PC-9 (cell line): ENCODE measurements at places on chromosomes 5 and 9.
A peak's percentile ranks its signal among the peaks of the same experiment; 100 is the strongest.

GRCh38 chr9:115114084-115114483, 3.9 kb downstream of the TNC start:
- H3K27me3 ChIP-seq, result no peaks in the 10 kb centered on the region
- no peak for DNase-seq
- no peaks in the 10 kb centered on the region for H3K36me3 ChIP-seq

GRCh38 chr5:10987925-10988504, 227.0 kb upstream of the DAP start:
- H3K4me1 ChIP-seq, result no peaks in the 10 kb centered on the region
- DNase-seq, result peak; percentile 72
- no peaks in the 10 kb centered on the region for H3K36me3 ChIP-seq
- H3K4me3 ChIP-seq, result no peak overlapping the region
- no peak overlapping the region for H3K27ac ChIP-seq

DNA sequence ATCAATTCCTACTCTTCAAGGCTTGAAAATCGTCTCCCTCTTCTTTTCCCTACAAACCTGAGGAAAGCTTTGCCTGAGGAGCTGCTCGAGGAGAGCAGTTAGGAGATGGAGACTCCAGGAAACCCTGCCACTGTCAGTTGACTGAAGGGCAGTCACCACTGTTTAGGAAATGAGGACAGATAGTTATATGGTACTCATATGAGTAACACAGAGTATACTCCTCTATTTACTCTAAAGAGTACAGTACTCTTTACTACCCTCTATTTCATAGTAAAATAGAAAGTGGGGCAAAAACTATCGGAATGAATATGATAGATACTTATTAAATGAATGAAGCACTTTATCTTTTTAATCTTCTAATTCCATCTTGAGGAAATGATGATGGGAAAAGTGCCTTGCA, 115.8 kb downstream of the MAPKAP1 start:
- H3K36me3 ChIP-seq, result no peaks in the 10 kb centered on the region; the same call in 1 of the 2 replicates
- H3K4me3 ChIP-seq, result no peak overlapping the region
- H3K27me3 ChIP-seq, result no peaks in the 10 kb centered on the region
- H3K27ac ChIP-seq, result no peak overlapping the region
- H3K4me1 ChIP-seq, result peaks cover 14% of the 10 kb centered on the region
- DNase-seq, result no peak

DNA sequence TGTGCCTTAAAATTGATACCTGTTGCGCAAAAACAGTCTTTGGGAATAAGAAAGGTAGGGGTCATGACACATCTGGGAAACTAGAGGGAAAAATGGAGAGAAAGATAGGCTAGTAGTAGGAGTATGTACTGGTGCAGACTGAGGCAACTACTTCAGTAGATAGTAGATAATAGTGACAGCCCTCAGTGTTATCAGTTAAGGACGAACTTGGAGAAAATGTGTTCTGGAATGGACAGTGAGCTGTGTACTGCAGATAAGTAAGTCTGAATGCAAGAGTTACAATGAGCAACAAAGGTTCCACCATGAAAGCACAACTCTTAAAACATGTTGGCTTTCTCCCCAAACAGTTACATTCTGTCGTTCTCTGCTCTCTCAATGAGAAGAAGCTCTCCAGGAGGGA, 6.5 kb upstream of the INSL6 start:
- H3K27ac ChIP-seq, result no peak overlapping the region
- H3K4me3 ChIP-seq, result no peak overlapping the region
- no peak for DNase-seq
- H3K36me3 ChIP-seq, result no peaks in the 10 kb centered on the region
- H3K27me3 ChIP-seq, result no peaks in the 10 kb centered on the region

- no peak overlapping the region for H3K4me3 ChIP-seq
- H3K27me3 ChIP-seq, result peaks cover 26% of the 10 kb centered on the region; the same call in 1 of the 2 replicates
- no peak for DNase-seq
- H3K36me3 ChIP-seq, result no peaks in the 10 kb centered on the region
Measured at GRCh38 chr9:137139468-137140150, 655 bp downstream of the GRIN1 start.

DNA sequence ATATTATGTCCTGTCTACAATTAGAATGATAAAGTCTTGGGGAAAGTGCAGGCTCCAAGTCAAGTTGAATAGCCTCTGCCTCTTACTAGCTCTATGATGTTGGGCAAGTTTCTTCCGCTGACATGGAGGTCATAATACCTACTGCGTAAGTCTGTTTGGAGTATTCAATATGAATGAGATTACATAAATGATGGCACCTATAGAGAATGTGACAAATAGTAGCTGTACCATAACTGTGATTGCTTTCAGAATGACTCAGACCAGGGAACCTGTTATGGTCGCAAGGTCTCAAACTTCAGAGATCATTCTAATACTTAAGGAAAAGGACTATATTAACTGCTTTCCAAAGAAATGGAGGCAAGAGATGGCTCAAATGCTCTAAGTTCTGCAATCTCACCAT, 94.0 kb upstream of the ABCA1 start:
- H3K27ac ChIP-seq, result no peak overlapping the region
- no peaks in the 10 kb centered on the region for H3K36me3 ChIP-seq
- H3K27me3 ChIP-seq, result no peaks in the 10 kb centered on the region
- no peak overlapping the region for H3K4me3 ChIP-seq
- DNase-seq, result no peak
- no peaks in the 10 kb centered on the region for H3K4me1 ChIP-seq

GRCh38 chr9:2125906-2126305, 110.8 kb downstream of the SMARCA2 start:
- no peak overlapping the region for H3K27ac ChIP-seq
- H3K4me1 ChIP-seq, result no peaks in the 10 kb centered on the region
- no peaks in the 10 kb centered on the region for H3K27me3 ChIP-seq
- no peaks in the 10 kb centered on the region for H3K36me3 ChIP-seq

GRCh38 chr9:134961331-134962064, 43.8 kb upstream of the FCN1 start:
- no peaks in the 10 kb centered on the region for H3K36me3 ChIP-seq
- no peak overlapping the region for H3K4me3 ChIP-seq
- H3K4me1 ChIP-seq, result no peaks in the 10 kb centered on the region
- DNase-seq, result no peak
- H3K27me3 ChIP-seq, result peaks cover 98% of the 10 kb centered on the region

- no peaks in the 10 kb centered on the region for H3K4me1 ChIP-seq
- DNase-seq, result peak; percentile 31
- H3K27me3 ChIP-seq, result peaks cover 21% of the 10 kb centered on the region
Measured at GRCh38 chr9:129436751-129437625, 183.9 kb downstream of the C9orf50 start.

- peaks cover 14% of the 10 kb centered on the region for H3K4me1 ChIP-seq
- no peak for DNase-seq
- peak overlapping the region; percentile 46 for H3K27ac ChIP-seq
- H3K36me3 ChIP-seq, result no peaks in the 10 kb centered on the region
- no peak overlapping the region for H3K4me3 ChIP-seq
Measured at GRCh38 chr5:98415663-98416062, 357.8 kb upstream of the RGMB start.

- peaks cover 98% of the 10 kb centered on the region for H3K27me3 ChIP-seq
- H3K4me1 ChIP-seq, result no peaks in the 10 kb centered on the region
- H3K36me3 ChIP-seq, result no peaks in the 10 kb centered on the region
Measured at GRCh38 chr9:133534346-133535291, at the start of gene ADAMTSL2. Gene ADAMTSL2 (plus strand): TSS chr9:133534704. CDS start chr9:133536713, 2,009 bp downstream.

DNA sequence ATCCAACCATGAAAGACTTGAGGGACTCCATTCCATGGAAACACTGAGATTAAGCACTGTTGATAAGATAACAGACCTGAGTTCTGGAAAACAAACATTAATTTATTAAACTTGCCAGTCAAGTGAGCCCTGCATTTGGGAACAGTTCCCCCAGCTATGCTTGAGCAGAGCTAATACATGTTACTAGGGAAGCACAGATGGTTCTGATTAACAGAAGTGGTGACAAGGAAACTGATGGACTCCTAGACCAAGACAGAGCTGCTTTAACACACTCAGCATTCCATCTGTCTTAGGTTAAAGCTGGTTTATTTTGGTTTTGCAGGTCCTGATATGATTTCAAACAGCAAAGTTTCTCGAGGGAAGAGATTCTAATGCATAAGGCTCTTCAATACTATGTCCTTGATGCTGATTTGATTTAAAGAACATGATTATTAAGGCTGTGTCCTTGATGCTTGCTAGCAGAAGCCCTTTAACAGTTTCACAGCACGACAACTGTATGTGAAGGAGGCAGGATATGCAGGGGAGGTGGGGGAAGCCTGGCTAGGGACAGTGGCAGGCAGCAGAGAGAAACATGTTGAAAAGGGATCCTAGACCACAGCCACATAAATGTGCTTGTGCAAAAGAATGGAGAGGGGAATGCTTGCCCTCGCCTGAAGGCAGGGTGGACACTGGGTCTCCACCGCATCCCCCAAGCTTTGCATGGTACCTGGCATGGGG, 66.2 kb downstream of the ACTBL2 start:
- H3K27ac ChIP-seq, result no peak overlapping the region
- no peak for DNase-seq
- H3K27me3 ChIP-seq, result no peaks in the 10 kb centered on the region
- H3K36me3 ChIP-seq, result no peaks in the 10 kb centered on the region
- H3K4me3 ChIP-seq, result no peak overlapping the region
- H3K4me1 ChIP-seq, result no peaks in the 10 kb centered on the region

- H3K4me1 ChIP-seq, result peaks cover 31% of the 10 kb centered on the region
- peak overlapping the region; percentile 90 for H3K27ac ChIP-seq
- H3K36me3 ChIP-seq, result no peaks in the 10 kb centered on the region; the same call in 1 of the 2 replicates
- peak; percentile 97 for DNase-seq
- no peaks in the 10 kb centered on the region for H3K27me3 ChIP-seq
- no peak overlapping the region for H3K4me3 ChIP-seq
Measured at GRCh38 chr5:39399135-39400036, 25.4 kb downstream of the DAB2 start.

GRCh38 chr5:2557435-2557834, 194.0 kb downstream of the IRX2 start:
- H3K27ac ChIP-seq, result no peak overlapping the region
- H3K4me3 ChIP-seq, result no peak overlapping the region
- no peaks in the 10 kb centered on the region for H3K4me1 ChIP-seq
- H3K36me3 ChIP-seq, result no peaks in the 10 kb centered on the region
- no peak for DNase-seq
- peaks cover 64% of the 10 kb centered on the region for H3K27me3 ChIP-seq

DNA sequence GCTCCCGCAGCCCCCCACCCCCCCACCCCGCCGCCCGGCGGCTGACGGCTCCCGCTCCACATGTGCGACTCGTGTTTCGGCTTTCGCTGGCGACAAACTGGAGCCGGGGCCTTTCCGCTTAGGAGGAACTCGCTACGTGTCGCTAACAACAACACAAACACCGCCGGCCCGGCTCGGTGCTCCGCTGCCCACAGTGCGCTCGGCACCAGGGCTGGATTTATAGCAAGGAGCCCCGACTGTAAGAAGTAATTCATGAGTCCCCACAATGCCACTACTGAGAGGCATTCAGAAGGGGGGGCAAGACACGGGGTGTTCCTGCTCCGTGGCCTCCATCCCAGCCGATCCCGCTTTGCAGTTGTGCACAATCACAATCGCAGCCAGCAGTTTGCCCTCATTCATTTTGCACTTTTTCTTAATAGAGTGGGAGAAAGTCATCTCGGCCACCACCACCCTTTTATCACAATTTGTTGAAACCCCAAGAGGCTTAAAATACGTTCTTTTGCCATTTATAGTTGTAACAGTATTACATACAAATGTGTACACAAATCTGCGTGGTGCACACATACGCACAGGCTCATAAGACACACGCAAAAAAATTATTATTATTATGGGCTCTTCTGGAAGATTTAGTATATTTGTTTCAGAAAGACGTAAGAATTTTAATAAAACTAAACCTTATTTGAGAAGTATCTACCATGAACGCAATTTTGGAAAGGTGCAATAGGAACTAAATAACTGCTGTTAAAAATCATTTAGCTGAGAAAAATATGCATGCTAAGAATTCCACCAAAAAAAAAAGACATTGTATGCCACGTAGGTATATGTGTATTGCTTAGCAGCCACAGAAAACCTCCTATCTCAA, 48.1 kb downstream of the EBF1 start:
- peaks cover 42% of the 10 kb centered on the region for H3K27me3 ChIP-seq
- no peak for DNase-seq
- no peak overlapping the region for H3K4me3 ChIP-seq

DNA sequence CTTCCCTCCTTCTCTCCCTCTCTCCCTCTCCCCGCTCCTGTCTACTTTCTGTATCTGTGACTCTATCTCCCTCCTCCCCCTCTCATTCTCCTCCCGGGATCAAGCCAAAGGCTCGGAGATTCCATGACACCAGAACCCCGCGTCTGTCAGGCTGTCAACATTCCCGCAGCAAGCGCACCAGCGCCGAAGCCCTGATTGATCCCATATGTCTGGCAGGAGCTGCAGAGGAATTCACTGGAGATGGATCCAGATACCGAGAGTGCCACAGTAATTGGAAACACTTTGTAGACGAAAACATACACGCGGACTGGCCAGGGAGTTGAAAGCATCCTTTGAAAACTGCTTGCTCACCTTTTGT, 300 bp upstream of the SVEP1 start:
- H3K4me3 ChIP-seq, result peak overlapping the region; percentile 65
- H3K36me3 ChIP-seq, result no peaks in the 10 kb centered on the region
- H3K27me3 ChIP-seq, result no peaks in the 10 kb centered on the region

GRCh38 chr5:39211773-39212172, 7.6 kb downstream of the FYB1 start:
- no peaks in the 10 kb centered on the region for H3K36me3 ChIP-seq
- no peak for DNase-seq
- no peak overlapping the region for H3K4me3 ChIP-seq

DNA sequence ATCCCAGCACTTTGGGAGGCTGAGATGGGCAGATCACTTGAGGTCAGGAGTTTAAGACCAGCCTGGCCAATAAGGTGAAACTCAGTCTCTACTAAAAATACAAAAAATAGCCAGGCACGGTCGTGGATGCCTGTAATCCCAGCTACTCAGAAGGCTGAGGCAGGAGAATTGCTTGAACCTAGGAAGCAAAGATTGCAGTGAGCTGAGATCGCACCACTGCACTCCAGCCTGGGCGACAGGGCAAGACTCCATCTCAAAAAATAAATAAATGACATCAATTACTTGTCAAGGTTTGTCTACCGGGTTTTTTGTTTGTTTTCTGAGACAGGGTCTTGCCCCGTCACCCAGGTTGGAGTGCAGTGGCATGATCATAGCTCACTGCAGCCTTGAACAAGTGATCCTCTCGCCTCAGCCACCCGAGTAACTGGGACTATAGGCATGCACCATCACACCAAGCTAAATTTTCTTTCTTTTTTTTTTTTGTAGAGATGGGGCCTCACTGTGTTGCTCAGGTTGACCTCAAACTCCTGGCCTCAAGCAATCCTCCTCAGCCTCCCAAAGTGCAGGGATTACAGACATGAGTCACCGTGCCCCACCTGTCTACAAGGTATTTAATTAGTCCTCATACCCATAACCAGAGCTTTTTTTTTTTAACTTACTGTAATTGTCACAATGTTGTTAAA, 64.9 kb downstream of the SUSD1 start:
- H3K36me3 ChIP-seq, result peaks cover 12% of the 10 kb centered on the region
- H3K27ac ChIP-seq, result peak overlapping the region; percentile 95
- no peak overlapping the region for H3K4me3 ChIP-seq
- peaks cover 62% of the 10 kb centered on the region for H3K4me1 ChIP-seq
- DNase-seq, result peak; percentile 49
- H3K27me3 ChIP-seq, result no peaks in the 10 kb centered on the region
